ENCODE measurements at places on chromosomes 3 and 15.

- no peak for DNase-seq
These were observed 212.8 kb downstream of the SQOR start for GRCh38 chr15:45847645-45848044.

- DNase-seq = no peak
These were observed 17.7 kb downstream of the FOXB1 start for GRCh38 chr15:60021589-60022378.

- no peak for DNase-seq
These were observed 43.8 kb upstream of the TLE3 start for GRCh38 chr15:70141376-70142071.

- DNase-seq = no peak
These were observed 12.1 kb upstream of the RAD18 start for GRCh38 chr3:8975081-8976020.

GRCh38 chr3:170643831-170644230 lies 58.0 kb upstream of the SLC7A14 start:
- no peak for DNase-seq

GRCh38 chr15:101126618-101127505 lies 125.0 kb downstream of the CHSY1 start:
- no peak for DNase-seq

GRCh38 chr3:38226273-38226672 lies 39.3 kb upstream of the SLC22A13 start:
- DNase-seq = no peak

- DNase-seq = no peak
These were observed 556.2 kb upstream of the CBLB start for GRCh38 chr3:106425026-106425425.

GRCh38 chr15:90020021-90020735 lies 19.1 kb downstream of the ZNF710 start:
- no peak for DNase-seq

DNA sequence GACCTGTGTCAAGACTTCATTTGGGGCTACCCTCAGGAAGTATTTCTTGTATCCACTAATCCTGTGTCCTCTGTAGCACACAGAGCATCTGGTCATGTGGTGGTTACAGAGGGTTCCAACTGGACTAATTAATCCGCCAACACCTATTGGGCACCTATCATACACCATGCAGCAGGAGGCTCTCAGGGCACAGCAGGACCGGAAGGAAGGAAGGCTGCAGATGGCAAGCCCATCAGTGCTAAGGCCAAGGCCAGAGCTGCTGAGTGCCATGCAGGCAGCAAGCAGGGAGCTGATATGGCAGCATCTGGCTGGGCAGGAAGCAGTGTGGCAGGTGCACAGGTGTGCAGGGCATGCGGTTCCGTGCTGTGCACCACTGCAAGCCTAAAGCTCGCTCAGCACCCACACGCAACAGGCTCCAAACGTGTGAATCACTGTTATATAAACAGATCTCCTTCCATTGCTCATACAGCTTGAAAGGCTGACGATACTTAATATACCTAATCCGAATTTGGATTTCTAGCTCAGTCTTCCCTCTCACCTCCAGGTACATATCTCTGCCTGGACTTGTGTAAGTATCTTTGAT lies 64.4 kb upstream of the SNRPA1 start:
- no peak for DNase-seq

DNA sequence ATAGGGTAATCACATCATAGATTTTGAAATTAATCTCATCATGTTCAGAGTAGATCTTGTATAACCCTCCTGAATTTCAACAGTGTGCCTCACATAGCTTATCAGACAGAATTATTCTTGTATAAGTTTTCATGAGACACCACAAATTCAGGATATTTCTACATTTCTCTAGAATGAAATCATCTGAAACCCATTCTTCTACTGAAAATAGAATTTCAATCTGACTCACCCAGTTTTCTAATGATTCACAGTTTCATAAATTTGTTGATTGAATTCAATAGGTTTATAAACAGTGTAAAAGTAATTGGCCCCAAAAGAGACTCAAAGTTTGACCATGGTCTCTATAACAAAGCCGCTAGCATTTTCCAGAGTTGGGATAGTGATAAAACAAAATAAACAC lies 1082.6 kb upstream of the EPHA6 start:
- DNase-seq = no peak

DNA sequence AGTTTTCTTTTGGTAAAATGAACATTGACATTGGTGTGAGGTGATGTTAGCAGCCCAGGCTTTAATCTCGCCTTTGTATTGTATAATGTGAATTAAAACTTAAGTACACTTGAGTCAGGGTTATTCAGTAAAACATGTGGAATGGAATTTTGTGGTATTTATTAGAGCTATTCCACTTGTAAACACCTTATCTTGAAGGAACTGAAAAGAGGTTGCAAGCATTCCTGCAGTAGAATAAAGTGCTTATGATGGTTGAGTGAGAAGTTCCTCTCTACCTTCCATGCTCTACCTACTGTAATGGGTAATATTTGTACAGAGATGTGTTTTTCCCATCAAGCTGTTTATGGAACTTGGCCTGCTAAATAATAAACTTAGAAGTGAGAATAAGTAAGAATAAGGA lies 36.1 kb downstream of the HMG20A start:
- no peak for DNase-seq

GRCh38 chr15:39578851-39579486 lies 1.9 kb upstream of the THBS1 start:
- DNase-seq = no peak

- no peak for DNase-seq
These were observed 18.8 kb downstream of the SEC61A1 start for GRCh38 chr3:128070898-128071591.

- DNase-seq = no peak
These were observed 644.1 kb downstream of the RBMS3 start for GRCh38 chr3:29924783-29925561.

GRCh38 chr3:118436697-118437262 lies 597.9 kb downstream of the IGSF11 start:
- DNase-seq = no peak

DNA sequence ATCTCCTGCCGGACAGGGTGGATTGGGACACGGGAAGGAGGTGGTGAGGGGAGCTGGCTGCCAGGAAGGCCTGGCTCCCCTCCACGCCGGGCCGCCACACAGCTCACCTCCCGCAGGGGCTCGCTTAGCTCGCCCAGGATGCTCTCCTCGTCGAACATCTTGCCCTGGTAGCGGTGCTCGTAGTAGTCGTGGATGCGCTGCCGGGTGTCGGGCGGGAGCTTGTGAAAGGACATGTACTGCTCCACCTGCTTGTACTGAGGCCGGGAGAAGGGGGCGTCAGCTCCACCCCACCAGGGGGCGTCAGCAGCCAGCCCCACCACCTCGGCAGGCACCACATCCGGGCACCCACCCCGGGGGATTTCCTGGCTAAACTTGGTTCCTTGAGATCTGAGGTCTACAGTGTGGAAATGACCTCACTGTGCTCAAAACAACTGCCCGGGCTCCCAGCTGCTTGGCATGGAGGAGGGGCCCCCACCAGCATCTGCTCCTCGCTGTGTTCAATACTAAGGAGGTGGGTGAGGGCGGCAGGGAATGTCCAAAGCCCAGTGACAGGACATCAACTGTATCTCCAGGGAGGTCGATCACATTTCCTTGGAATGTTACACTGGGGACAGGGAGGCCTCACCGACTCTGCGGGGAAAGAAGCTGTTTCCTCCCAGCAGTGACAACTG lies 43.4 kb downstream of the HCN4 start:
- DNase-seq = no peak
